ENCODE measurements at places on chromosomes 16 and 17. TPM values are rescaled to one million over a fixed set of nuclear protein-coding genes. Genes with fewer than 3 reads are reported as not detected.

DNA sequence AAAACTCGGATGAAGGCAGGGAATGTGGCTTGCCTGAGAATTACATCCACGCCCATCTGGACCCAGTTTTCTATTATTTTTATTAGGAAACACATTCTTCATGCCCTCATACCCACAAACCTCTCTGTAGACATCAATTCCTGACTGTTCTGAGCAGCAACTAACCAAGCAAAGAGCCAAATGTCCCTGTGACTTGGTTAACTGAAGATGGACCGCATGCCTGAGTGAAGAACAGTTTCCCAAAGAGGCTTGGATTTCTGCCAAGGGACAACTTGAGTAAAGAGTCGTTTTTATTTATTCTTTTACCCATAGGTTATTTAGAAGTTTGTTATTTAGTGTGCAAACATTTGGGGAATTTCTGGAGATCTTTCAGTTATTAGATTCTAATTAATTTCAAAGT is 259.8 kb downstream of the GRIN2A start:
- no peak for DNase-seq

DNA sequence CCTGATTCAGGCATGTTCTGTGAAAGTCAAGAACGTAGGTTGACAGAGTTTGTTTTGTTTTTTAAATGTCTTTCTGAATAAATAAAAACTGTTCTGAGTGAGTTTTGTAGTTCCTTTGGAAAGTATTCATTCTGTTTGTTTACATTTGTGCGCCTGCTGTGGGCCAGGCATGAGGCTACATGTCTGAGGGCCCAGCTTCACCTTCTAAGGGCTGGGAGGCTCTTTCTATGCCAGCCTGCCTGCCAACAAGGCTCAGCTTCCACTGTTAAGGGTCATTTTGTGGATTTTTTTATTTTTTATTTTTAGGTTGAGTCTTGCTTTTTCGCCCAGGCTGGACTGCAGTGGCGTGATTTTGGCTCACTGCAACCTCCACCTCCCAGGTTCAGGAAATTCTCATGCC is 6.1 kb downstream of the WWOX start:
- DNase-seq = no peak

GRCh38 chr17:18070861-18071340 is 16.8 kb upstream of the DRG2 start:
- peak; percentile 19 for DNase-seq

DNA sequence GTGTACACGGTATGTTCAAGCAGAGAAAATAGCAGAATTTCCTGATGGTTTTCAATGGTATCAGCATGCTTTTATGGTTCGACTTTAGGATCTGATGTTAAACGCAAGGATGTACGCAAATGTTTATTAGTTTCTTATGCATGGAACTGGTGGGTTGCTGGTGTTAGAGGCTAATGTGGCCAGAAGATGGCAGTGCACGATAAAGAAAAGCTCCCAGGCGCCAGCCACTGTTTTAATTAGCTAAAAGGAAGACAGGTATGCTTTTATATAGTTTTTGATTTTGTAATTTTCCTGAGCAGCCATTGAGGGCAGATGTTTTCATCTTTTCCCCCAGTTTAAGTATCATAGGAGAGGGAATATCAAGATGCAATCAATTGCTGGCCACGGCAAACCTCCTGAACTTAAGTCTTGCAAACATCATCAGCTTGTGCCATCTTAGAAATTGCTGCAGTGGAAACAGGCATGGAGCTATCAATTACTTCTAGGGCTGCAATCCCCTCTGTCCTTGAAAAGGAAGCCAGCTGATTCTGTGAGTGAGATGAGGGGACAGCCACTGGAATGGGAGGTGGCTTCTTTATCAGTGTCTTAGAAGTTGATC is 648.5 kb upstream of the RBFOX1 start:
- peak; percentile 47 for DNase-seq

ALKBH5 gene
- 117 TPM for total RNA-seq
